ENCODE measurements at places on chromosomes 12 and 14.

GRCh38 chr14:96762650-96763049 lies 34.5 kb upstream of the VRK1 start:
- no peak for DNase-seq

GRCh38 chr12:49369411-49370145 lies 2.3 kb downstream of the SPATS2 start:
- DNase-seq = no peak

- no peak for DNase-seq
Observed at GRCh38 chr12:119151445-119152026, 27.2 kb upstream of the HSPB8 start.

GRCh38 chr12:120041386-120042231 lies 52.6 kb downstream of the BICDL1 start:
- DNase-seq = no peak

GRCh38 chr12:42298887-42299286 lies 27.0 kb downstream of the ZCRB1 start:
- DNase-seq = no peak
